Left kidney (tissue), 8 donors: ENCODE measurements at places on chromosomes 11 and 22. TPM values are rescaled to one million over a fixed set of nuclear protein-coding genes. Genes with fewer than 3 reads are reported as not detected.

DNA sequence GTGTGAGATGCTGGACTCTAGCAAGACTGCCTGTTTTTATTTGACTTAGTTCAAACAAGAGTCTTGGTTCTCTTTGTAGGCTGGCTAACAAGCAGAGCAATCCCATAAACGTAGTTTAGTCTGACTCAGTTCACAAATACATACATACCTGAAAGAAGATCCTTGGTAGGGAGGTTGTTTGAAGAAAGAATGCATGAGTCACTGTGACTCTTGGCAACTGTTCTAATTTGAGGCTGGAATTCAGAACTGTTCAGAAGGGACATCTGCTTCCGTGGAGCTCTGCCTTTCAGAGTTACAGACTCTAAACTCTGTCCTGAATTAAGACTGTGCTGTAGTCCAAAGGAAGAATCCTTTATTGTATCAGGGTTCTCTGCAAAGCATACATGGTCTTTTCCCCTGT, 32.2 kb downstream of the C2CD3 start:
- peak; percentile 2 for DNase-seq

GRCh38 chr11:132234878-132235277, 864.5 kb downstream of the NTM start:
- DNase-seq = no peak

- peak; percentile 43 for DNase-seq
These were observed 38.1 kb upstream of the POU2AF1 start for GRCh38 chr11:111417011-111417765.

DNA sequence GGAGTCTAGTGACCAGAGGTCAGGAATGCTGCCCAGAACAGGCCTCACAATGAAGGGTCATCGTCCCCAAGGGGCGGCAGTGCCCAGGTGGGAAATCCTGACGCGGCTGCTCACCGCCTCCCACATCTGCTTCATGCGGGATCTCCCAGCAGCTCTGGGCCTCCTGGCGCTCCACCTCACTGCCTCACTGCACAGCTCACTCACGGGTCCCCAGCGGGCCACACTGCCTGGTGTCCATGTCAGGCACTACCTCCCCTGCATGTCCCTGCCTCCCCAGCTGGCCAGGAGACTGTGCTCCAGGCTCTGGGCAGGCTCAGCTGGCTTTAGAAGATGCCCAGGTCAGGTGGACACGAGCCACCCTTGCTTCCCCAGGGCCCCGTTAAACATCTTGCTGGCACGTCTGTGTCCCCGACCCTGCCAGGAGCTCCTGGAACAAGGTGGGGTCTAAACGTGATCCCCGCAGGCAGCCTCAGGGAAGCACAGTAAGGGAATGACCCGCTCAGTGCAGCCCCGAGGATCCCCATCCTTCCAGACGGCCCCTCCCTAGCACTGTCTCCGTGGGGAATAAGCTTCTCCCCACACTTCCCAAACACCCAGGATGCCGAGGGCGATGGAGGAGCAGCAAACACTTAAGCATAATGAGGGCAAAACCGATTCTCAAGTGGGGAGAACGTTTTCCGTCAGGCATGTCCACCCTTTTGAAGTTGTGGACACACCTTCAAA, 93.2 kb downstream of the TRMU start:
- no peak for DNase-seq

GRCh38 chr11:81869351-81870065, 864.2 kb downstream of the FAM181B start:
- no peak for DNase-seq

GRCh38 chr22:46654426-46654825, 34.2 kb downstream of the GRAMD4 start:
- DNase-seq = no peak

DNA sequence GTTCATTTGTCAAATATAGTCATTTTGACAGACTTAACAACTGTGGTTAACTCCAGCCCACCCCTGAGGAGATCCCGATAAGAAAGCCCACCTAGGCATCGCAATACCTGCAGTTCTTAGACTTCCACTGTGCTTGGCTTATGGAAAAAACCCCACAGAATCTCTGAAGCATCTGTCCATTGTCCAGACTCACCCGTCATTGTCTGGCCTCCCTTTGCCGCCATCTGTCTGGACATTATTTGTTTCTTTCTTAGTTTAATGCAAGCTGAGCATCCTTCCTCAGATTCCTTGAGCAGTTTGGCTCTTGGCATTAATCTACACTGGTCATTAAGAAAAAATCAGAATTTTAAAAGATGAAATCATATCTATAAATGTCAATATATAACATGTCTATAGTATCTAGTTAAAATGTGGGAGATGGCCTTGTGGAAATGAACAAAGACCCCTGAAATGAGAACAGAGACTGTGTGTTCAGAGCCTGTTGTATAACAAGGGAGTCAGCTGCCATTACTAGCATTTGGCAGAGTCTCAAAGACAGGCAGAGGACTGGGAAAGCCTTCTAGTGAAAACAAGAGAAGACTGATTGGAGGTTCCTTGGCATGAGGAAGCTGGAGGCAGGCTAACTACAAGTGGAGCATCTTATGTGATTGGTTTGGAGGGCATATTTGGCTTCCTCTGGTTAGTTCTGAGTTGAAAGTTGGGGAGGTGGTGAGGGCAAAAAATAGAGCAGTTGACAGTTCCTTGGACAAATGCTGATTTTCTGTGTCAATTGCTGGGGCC, 80.4 kb downstream of the SPON1 start:
- no peak for DNase-seq

DNA sequence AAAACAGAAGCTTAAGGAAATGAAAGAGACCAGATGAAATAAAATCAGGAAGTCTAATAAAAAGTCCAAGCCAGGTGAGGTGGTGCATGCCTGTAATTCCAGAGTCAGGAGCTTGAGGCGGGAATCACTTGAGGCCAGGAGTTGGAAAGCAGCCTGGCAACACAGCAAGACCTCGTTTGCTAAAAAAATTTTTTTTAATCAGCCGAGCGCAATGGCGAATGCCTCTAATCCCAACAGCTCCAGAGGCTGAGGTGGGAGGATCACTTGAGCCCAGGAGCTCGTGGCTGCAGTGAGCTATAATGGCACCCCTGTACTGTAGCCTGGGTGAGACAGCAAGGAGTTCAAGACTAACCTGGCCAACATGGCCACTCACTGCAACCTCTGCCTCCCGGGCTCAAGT, 8.0 kb downstream of the RAB6A start:
- DNase-seq = no peak

- DNase-seq = no peak
These were observed 1.3 kb downstream of the ACR start for GRCh38 chr22:50739279-50739691.

DNA sequence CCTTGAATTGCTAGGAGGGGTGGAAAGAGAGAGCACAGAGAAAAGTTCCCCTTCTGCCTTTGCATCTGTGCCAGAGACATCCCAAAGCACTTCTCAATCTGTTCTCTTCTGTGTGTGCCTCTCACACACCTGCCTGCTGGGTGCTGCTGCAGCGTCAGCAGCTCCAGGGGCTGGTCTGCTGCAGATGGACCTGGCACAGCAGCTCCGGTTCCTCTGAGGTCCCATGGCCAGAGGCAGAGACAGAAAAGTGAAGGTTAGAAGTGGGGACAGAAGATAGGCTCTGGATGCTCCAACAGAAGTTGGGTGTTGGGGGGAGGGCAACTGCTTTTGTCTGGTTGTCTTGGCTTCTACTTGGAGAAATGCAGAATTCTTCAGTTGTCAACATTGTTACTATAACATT, 48.9 kb upstream of the KIRREL3 start:
- no peak for DNase-seq

DNA sequence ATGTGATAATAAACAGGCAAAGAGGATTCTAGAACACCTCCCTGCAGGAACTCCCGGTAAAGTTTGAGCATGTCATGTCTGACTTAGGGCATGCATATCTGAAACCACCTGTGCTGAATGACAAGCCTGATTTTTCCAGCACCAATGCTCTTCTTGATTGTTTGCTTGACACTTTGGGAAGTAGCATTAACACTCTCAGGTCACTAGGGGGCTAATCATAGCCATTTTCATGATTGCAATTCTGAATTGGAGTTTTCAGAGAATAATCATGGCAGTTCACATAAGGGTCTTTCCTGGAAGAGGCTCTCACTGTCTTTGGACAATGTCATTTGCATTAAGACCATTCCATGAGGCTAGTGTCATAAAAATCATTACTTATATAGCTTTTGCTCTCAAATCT, 234.4 kb upstream of the MTNR1B start:
- no peak for DNase-seq

GRCh38 chr11:132493801-132494200, 1038.5 kb downstream of the OPCML start:
- DNase-seq = no peak

DNA sequence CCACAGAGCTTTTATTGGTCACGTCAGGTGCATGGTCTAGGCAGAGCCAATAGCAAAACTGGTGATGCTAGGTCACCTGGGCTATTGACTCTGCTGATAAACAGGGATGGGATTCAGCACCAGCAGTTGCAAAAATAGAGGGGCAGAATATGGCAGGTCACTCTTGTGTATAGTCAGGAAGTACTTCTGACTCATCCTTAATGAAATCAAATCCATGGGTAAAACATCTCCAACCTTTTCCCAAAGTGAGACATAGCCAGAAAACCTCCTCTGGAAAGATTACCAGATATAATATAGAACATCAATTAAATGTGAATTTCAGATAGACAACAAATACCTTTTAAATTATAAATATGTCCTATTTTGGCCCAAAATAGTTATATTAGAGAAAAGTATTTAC, 383.2 kb downstream of the METTL15 start:
- no peak for DNase-seq

The RAB3IL1 gene
- polyA plus RNA-seq = 18.7 TPM

The TIMP3 gene
- 121 TPM for polyA plus RNA-seq

The GUCY1A2 gene
- 2.5 TPM for polyA plus RNA-seq

The OTOG gene
- polyA plus RNA-seq = 0.83 TPM
